ENCODE measurements at places on chromosomes 7 and 10.

GRCh38 chr7:143321734-143322133 lies 5.8 kb downstream of the CLCN1 start:
- no peak for DNase-seq

- no peak for DNase-seq
Observed at GRCh38 chr7:103573479-103574058, 127.6 kb upstream of the SLC26A5 start.

GRCh38 chr10:13099666-13100348 lies at the start of gene OPTN:
OPTN (plus strand) TSS chr10:13100163; CDS start chr10:13109123, 8,960 bp downstream.
- no peak for DNase-seq

DNA sequence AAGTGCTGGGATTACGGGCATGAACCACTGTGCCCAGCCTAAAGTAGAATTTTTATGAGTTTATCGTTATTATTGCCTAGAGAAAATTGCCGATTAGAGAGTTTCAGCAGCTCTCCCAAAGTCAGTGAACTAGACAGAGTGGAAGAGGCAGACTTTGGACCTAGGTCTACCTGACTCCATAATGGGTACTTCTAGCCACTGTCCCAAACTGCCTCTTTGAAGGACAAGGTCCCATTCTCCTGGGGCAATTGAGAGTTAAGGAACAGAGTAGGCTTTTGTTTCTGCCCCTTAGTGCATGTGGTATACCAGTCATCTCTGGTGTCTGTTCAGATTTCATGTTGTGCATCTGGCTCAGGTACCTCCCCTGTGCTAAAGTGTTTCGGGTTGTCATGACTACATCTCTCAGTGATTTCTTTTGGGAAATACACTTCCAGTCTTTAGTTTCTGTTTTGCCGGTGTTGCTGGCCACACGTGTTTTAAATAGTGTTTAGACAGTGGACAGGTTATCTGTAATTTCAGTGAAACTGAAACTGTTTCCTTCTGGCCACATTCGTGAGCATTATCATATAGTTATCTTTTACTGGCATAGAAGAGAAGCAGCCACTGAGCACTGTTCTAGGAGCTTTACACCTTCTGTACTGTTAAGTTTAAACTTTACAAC lies 4.7 kb downstream of the TMEM236 start:
- DNase-seq: no peak

DNA sequence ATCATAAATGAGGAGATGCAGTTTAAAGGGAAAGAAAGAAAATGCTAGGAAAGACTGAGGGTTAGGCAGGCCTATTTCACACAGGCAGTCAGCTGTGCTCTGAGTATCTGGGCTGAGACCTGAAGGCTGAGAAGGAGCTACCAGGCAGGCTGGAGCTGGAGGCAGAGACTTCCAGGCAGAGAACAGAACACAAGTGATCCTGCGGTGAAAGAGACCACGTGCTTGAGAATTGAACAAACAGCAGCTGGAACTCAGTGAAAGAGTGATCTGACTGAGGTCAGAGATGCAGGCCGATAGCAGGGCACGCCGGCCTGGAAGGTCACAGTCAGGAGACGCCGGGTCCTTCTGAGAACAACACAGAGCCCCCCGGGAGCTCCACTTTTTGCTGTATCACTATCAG lies 147.8 kb downstream of the ADAM12 start:
- no peak for DNase-seq

DNA sequence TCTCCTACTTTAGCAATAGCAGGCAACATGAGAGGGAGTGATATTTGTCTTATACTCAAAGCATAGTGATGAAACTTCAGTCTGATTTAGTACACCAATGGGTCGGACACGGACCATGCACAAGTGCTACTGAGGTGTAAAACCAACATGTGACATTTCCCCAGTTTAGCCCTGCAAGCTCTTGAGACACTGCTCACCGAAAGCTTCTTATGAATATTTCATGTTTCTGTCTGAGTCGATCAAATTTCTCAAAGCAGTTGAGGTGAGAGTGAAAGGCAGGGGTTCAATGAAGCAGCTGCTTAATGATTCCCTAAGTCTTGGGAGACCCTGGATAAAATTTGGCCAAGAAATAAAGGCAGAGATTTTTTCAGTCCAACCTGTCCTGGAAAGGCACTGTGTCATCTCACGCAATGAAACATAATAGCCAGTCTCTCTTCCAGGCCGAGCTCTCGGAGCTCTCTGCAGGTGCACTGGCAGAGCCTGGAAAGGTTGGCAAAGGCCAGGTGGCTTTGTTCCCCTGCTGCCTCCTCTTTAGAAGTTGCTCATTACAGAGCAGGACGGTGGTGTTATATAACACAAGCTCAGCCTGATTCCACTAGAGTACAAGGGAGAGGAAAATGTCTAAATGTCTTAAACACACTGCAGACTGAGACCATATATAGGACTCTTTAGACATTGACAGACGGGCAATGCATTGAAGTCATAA lies 33.9 kb upstream of the XPNPEP1 start:
- no peak for DNase-seq

- no peak for DNase-seq
Observed at GRCh38 chr10:55822096-55822495, 539.0 kb downstream of the ZWINT start.

- DNase-seq: no peak
Observed at GRCh38 chr7:27917119-27917518, 177.2 kb downstream of the TAX1BP1 start.

- DNase-seq: no peak
Observed at GRCh38 chr10:71966046-71967004, 2.1 kb downstream of the CHST3 start.

DNA sequence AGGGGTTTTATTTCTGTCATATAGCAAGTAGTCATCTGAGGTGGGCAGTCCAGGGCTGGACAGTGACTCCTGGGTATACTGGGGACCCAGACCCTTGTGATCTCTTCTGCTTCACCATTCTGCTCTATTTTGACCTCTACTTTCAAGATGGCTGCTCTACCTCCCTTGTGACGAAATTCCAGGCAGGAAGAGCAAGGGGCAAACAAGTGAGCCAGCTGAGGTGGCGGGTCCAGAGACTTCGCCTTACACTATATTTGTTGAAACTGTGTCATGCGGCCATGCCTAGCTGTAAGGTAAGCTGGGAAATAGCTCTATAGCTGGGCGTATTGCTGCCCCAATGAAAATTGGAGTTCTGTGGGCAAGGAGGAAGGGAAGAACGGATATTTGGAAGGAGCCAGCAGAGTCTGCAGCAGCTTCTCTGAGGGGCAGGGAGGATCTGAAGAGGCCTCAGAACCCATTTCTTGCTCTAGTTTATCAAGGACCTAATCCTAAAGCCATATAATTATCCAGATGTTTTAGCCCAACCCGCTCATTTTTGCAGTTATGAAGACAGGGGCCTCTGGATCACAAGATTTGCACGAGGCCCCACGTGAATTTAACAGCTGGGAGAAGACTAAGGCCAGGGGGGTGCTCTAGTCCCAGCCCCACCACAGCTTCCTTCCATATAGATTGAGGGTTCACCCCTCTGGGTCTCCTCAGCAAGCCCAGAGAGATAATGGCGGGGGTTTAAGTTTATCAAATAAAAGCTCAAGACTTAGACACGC lies 7.7 kb upstream of the CPA1 start:
- no peak for DNase-seq
